Activated T-helper 1 cell treated with anti-CD3 and anti-CD28 coated beads, Interleukin-2, amount 50 U/mL, for 16 hours (primary cell): ENCODE measurements at places on chromosomes 7 and 10.

DNA sequence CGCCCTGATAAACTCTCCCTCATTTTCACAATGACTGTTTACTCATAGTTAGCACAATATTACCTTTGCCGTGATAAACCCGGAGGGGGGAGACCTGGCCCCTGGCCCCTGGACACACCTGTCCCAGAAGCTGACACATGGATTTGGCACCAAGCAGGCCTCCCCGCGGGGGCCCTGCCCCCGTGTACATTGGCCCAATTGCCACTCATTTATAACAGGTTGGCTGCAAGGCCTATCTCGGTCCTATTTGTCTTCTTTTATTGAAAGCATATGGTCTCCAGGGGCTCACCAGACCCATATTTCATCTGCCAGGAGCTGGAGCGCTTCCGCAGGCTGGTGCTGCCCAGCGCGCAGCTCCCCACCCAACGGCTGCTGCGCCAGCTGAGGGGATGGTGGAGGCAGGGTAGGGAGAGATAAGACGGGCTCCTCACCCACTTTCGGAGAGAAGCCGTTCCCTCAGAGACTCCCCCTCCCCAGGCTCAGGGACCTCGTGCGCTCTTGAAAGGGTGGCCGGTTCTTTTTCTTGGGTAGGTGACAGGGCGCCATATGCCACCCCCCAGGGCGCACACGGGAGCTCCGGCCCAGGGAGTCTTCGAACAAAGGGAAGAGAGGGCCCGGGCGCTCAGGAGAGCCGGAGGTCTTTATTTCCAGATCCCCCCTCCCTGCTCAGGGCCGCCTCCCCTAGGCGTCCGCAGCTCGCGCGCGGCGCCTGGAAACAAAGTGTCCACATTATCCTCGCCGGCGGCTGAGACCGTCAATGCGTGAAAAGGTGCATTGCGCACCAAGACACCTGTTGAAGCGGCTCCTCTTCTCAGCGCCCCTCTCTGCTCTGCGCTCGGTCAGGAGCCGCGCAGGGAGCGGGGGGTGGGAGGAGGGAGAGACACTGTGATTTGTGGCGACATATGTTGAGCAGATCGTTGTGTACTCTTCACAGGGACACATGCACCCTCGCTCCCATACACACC, 4.3 kb upstream of the NEUROG3 start:
- no peak for DNase-seq

DNA sequence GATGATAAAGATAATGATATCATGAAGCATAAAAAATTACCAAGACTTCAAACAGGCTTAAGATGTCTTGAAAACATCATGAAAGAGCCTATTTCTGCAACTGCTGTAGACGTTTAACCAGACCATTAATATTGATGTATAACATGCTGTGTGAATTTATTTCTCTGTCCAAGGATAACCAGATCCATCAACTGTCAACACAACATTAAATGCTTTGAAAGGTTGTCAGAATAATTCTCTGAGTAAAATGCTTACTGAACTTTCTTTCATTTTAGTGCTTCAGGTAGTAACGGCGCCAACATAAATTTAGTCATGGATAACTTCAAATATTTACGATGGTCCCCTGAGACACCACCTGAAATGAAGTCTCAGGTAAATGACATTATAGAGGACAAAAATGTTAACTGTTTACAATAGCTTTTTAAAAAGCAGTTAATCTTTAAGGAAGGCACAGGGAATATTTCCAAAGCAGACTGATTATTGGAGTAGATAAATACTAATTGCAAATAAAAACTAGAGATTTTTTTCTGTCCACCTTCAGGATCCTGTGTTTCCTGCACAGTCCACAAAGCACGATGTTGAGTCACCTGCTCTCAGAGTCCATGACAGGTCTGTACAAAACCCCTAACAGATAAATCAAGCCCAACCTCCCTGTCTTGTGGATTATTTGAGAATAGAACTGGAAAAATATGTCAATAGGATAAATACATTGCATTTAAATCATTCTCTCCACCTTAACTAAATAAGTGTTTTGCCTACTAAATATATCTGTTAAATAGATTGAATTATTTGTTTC, 1213.2 kb downstream of the XPNPEP1 start:
- no peak for DNase-seq

DNA sequence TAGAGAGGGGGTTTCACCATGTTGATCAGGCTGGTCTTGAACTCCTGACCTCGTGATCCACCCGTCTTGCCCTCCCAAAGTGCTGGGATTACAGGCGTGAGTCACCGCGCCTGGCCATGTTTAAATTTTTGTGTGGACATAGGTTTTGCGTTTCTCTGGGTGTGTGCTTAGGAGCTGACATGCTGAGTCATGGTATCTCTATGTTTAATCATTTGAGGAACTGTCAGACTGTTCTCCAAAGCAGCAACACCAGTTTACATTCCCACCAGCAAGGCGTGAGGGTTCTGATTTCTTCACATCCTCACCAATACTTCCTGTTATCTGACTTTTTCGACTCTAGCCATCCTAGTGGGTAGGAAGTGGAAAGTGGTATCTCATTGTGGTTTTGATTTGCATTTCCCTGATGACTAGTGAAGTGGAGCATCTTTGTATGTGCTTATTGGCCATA, 153.7 kb downstream of the DNAJB6 start:
- no peak for DNase-seq

DNA sequence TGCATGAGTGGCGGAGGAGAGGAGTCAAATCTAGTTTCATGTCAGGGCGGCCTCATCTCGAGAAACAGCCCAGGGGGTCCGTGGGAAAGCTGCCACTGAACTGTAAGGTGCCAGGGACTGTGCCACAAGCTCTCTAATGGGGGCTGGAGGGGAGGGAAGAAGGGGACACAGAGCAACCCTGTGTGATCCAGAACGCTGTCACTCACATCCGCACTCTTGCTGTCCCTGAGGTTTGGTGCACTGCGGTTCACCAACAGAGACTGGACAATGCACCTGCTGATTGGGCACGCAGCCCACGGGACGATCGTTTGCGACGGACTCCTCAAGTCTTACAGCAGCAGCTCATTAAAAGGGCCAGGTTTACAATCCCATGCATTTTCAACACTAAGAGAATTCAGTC, 47.7 kb downstream of the AMZ1 start:
- DNase-seq, result no peak

GRCh38 chr10:19966751-19967150, 150.5 kb downstream of the PLXDC2 start:
- no peak for DNase-seq

- no peak for DNase-seq
These were observed 22.3 kb downstream of the MRPS33 start for GRCh38 chr7:140992422-140992821.

DNA sequence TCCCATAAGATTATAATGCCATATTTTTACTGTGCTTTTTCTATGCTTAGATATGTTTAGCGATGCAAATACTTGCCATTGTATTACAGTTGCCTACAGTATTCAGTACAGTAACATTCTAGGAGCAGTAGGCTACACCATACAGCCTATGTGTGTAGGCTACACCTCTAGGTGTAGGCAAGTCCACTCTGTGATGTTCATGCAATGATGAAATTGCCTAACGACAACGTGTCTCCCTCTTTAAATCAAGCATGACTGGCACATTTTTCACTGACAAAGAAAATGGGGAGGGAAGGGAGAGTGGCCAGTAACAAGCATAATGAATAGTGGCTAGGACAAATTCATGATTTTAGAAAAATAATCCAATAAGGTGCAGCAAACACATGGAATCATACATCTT, 1.7 kb downstream of the NCAPG2 start:
- DNase-seq, result no peak

DNA sequence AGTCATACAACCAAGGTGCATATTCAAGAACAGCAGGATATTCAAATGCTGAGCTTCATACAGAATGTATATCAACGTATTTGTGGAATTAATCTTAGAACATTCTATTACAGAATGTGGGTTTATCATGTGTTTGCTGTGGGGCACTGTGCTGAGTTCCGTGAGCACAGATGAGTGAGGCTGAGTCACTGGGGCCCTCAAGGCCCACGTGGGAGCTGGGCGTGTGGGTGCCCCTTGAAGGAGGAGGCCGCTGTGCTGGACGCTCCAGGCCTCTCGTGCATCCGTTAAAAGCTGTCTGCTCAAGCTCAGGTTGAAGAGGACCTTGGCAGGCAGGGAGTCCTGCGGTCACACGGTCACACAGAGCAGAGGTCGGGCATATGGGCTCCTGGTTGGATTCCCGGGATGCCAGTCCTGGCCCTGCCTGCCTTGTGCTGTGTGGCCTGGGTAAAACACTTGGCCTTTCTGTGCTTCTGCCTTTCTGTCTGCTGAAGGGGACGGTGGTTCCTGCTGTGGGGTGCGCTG, 70.1 kb downstream of the GLRX3 start:
- DNase-seq, result no peak

- DNase-seq, result no peak
These were observed 762.9 kb downstream of the GRM8 start for GRCh38 chr7:126489874-126490273.

DNA sequence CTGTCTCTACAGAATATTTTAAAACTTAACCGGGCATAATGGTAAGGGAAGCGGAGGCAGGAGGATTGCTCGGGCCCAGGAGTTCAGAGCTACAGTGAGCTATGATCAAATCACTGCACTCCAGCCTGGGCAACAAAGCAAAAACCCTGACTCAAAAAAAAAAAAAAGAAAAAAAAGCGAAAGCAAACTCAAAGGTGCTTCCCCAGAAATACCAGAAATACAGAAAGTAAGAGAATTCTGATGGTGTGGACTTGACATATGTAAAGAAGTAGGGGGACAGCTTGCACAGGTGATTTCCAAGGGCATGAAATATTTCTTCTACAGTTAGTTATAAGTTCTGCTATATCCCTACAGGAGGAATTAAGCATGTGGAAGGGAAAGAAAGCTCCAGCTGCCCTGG, 69.7 kb upstream of the APBB1IP start:
- DNase-seq, result no peak

GRCh38 chr10:127757033-127757432, 20.0 kb downstream of the FOXI2 start:
- DNase-seq, result no peak

DNA sequence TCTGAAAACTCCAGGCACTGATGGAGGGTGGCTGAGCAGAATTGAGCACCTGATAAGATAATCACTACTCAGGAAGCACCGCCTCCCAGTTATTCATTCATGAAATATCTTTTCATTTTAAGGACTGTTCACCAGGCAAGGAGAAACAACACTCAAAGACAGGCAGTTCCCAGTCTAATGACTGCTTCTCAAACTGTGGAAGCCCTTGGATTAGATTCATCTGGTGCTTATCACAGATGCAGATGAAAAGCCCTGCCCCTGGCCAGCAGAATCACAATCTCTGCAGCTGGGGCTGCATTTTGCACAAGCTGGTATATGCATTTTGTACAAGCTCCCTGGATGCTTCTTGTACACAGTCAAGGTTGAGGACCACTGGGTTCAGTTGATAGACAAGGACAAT, 109.7 kb downstream of the ELMO1 start:
- no peak for DNase-seq

- no peak for DNase-seq
These were observed 147.2 kb downstream of the MYOF start for GRCh38 chr10:93334901-93335327.

DNA sequence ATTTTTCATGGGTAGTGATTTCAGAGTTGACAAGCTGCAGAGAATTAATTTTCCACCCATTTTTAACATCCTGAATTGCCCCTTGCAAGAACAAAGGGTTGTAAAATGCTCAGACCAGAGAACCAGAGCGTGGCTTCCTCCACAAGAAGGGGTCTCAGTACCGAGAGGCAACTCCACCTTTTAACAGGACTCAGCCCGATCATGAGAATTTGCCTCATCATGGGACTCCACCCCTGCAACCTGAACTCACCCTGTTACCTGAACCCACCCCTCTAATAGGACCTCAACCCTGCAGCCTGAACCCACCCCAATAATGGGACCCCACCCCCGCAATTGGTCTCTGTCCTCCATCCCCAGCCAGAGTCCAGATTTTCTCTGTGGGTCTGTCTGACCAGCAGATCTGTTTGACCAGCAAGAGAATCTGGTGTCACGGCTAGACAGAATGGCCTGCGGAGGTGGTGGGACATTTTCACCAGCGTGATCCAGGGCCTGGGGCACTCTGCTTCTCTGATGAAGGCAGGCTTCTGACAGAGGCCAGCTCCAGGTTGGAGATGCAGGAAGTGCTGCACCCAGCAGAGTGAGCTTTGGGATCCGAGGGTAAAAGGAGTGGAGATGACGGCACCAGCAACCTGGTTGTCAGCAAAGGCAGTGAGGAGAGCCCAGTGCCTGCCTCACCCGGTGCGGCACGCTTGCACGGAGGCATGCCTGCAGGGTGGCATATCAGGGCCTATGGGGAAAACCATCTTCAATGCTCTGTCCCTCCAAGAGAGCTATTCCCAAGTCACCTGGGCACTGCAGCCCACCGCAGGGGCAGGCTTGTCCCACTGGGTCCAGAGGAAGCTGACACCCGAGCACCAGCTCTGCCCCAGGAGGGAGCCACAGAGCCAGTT, 136.6 kb downstream of the TCERG1L start:
- no peak for DNase-seq

DNA sequence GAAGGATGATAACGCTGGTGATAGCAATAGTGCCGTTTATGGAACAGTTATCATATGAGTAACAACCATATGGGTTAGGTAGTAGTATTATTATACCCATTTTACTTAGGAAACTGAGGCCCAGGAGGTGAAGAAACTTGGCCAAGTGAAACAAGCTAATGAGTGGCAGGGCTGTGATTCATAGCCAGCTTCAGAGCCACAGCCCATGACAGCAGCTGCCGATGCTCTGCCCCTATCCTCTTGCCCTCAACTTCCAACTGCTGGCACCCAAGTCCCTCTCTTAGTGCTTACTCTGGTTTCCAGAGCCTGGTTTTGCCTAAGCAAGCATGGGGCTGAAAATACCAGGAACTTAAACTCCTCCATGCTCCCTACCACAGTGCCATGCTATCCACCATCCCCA, 12.3 kb downstream of the SH3PXD2A start:
- no peak for DNase-seq

- DNase-seq, result no peak
These were observed 171.5 kb downstream of the PRPF18 start for GRCh38 chr10:13758312-13758711.

DNA sequence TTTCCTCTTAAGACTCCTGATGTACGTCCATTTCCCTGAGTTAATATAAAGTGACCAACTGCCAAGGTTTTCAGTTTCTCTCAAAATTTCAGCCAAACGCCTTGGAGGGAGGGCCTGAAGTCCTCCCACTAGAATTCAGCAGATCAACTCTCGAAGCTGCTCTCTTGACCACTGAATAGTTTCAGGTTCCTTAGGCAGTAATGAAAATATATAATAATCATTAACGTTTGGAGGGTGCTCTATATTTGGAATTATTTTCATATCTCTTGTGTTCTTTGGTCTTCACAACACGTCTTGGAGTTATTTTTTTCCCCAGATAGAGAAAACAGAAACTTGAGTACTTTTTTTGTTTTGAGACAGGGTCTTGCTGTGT, 123.6 kb upstream of the SFMBT2 start:
- no peak for DNase-seq

GRCh38 chr7:106032295-106032694, 69.2 kb downstream of the CDHR3 start:
- DNase-seq, result no peak

GRCh38 chr7:37701769-37702168, 18.2 kb downstream of the GPR141 start:
- no peak for DNase-seq

GRCh38 chr10:48779077-48779476, 94.4 kb downstream of the WDFY4 start:
- DNase-seq, result no peak
